PC-9 (cell line): ENCODE measurements at places on chromosomes 1 and 21.

DNA sequence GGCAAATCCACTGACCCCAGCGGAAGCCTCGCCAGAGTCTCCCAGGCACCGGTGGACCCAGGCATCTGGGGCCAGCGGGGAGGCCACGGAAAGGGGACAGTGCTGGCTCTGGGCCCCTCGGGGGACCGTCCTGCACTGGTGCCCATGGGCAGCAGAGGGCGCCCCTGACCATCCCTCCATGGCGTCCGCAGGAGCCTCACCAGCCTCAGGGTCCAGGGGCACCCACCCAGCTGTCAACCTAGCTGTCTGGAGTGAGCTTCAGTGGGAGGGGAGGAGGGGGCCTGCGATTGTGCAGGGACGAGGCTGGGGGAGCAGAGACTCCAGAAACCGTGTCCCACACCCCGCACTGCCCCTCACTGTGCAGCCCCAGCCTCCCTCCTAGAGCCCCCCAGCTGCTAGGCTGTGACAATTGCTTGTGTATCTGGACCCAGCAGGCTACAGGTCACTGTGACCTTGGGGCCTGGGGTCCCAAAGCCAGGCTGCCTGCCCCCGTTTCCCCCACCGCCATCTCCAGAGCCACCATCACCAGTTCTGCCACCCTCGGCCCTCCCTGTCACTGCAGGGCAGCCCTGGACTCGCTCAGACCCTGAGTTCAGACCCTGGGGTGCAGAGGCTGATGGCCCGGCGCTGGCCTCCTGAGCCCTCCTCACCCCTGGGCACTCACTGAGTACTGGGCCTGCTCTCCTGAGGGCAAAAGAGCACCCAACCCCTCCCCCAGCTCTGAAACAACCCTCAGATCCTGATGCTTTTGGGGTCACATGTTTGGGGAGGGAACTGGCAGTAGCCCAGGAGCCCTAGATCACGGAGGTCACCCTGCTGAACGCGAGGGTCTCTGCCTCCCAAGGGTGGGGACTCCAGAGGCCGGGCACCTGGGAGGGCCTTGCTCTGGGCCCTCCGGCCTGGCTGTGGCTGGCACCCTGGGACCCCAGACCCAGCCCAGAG, 10.6 kb upstream of the COL6A1 start:
- DNase-seq = peak; percentile 50

- DNase-seq = no peak
These were observed 12.1 kb upstream of the CNTN2 start for GRCh38 chr1:205030896-205031295.

GRCh38 chr1:32336963-32337675, 1.1 kb upstream of the MARCKSL1 start:
- DNase-seq = peak; percentile 48

DNA sequence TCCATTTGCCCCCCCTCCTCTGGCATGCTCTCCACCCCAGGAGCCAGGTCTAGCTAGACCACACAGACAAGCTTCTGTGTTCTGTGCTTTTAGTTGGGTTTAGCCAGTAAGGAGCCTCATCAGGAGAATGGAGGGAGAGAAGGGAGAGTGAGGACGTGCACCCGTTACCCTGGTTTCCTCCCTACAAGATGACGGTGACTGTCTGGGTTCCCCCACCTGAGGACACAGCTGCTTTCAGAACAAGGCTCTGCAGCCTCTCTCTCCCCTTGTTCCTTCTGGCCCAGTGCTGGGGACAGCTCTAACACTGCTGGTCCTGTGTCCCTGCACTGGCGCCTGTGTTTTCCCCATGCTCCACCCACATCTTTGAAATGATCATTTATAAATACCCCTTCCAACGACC, 184.4 kb upstream of the GALNT2 start:
- no peak for DNase-seq

DNA sequence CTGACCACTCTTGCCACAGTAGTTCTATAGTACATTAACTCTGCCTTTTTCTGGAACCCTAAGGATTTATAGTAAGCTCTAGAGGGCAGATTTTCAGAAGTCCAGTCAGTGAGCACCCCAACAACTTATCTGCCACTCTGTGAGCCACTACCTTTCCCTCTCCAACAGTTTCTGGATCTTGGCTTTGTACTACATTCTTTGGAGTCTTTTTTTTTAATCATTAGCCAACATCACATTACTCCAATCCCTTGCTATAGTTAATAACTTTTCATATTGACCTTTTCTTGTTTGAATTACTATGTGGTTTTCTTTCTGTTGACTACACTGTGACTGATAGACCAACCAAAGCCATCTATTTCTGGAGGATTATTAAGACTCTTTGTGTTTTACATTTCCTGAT, 1596.7 kb upstream of the PRMT6 start:
- DNase-seq = no peak

- DNase-seq = no peak
These were observed 47.5 kb downstream of the EVA1C start for GRCh38 chr21:32459972-32460371.

GRCh38 chr1:79652426-79652825, 645.9 kb upstream of the ADGRL4 start:
- no peak for DNase-seq

- DNase-seq = no peak
These were observed 42.9 kb upstream of the ID3 start for GRCh38 chr1:23601968-23602876.

DNA sequence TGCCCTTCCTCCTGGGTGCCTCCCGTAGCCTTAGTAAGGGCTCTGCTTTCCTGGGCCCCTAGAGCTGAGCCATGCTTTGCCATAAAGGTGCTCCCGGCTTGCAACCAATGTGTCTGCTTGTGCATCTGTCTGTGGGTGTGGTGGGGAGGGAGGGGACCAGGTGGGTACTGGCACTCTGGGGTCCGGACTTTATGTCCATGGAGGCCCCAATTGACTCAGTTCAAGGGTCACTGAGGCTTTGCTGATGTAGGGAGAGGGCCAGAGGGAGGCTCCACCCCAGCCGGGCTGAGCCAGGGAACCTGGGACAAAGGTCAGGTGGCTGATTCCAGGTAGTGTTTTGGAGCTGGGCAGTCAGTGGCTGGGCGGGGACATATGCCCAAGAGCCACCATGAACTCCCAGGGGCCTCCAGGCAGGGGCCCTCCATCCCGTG, 15.0 kb downstream of the TNFRSF25 start:
- no peak for DNase-seq

DNA sequence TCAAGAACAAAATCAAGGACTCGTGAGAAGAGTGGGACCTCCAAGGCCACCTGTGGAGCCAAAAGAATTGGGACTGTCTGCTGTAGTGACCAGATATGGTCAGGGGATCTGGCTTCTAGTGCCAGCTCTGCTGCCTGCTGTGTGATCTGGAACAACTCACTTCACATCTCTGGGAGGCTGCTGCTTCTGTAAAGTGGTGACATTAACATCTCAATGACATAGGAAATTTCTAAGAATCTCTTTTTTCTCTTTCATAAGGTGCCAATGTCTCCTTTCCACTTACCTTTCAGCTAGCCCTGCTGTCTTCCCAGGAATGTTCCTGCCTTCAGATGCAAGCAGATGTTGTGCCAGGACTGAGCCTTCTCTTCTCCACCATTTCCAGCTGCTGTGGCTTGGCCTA, 5.0 kb upstream of the SRSF4 start:
- no peak for DNase-seq

DNA sequence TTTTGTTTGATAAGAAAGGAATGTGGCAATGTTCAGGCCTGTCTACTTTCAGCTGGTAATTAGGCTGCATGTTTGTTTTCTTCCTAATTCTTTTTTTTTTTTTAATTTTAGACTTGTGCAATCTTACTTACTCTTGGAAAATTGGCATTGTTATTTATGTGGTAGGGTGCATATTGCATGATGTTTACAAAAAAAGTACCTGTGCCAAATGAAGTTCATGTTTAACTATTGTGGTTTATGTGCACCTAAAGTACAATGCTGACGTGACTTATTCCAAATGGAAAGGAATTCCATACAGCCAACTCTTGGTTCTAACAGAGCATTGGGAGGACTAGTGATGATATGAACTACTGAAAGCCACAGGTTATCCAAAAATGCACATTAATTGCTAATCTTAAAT, 51.0 kb downstream of the KCNK2 start:
- DNase-seq = no peak

DNA sequence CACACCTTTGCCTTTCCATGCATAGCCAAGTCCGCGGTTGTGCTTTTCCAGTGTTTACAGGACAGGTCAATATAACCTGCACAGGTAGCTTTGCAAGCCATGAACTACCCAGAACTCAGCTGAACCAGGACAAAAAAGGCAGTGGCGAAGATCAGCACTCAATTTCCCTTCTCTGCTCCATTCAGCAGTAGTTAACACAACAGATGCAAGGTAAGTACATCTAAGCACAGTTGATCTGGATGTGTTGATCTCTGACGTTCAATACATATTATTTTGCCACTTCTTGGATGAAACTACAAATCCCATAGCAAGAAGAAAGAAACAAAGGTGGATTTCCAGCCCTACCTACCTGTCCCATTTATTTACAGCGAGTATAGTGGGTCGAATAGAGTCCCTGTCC, 146.6 kb upstream of the KRTAP19-8 start:
- no peak for DNase-seq

DNA sequence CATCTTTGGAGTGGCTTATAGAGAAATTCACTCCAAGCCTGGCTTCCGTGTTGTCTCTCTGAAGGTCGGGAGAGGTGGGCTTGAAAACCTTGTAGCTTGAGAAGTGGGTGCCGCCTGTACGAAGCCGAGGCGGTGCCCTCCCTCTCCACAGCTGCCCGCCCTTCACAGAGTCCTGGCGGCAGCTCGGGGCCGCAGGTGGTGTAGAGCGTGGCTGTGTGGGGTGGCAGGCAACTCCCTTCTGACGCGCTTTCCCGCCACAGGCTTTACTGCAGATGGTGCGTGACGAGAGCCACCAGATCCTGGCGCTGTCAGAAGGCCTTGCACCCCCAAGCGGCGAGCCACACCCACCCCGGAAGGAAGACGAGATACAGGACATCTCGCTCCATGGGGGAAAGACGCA, 33.1 kb upstream of the DIP2A start:
- no peak for DNase-seq

DNA sequence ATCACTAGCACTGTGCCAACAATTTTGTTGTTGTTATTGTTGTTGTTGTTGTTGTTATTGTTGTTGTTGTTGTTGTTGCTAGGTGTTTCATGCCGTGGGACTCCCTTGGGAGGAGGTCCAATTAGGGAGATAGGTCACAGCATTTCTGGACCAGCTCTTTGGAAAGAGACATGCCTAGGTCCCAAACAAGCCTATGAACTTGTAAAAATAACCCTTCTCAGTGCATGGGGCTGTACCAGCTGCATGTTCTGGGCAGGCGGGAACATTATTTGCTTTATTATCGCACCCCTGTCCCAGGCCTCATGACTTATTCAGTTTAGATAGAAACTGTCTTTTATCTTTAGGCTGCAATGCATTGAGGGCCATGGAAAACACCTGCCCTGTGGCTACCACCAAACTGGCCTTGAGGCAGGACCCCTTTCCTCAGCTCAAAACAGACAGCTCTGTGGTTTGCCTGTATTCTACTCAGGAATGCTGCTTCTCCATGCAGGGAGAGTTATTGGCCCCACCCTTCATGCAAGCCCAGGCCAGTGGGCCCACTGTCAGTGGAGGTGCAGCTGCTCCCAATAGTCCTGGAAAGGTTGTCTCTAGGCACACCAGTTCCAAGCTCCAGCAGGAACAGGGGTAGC, 386.5 kb upstream of the BRINP3 start:
- DNase-seq = no peak

DNA sequence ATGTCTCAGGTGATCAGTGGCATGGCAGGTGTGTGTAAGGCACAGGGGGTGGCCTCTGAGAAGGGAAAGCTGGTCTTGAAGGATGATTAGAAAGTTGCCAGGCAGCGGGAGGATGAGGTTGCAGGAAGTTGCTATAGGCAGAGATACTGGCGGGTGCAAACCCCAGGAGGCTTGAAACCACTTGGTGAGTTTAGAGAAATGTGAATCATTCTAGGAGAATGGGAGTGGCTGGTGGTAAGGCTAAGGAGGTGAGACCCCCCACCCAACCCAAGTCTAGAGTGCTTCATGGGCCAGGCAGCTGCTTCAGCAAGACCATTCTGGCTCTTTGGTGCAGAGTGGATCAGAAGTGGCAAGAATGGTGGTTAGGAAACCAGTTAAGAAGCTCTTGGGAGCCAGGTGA, 9.0 kb downstream of the SH2D2A start:
- no peak for DNase-seq

DNA sequence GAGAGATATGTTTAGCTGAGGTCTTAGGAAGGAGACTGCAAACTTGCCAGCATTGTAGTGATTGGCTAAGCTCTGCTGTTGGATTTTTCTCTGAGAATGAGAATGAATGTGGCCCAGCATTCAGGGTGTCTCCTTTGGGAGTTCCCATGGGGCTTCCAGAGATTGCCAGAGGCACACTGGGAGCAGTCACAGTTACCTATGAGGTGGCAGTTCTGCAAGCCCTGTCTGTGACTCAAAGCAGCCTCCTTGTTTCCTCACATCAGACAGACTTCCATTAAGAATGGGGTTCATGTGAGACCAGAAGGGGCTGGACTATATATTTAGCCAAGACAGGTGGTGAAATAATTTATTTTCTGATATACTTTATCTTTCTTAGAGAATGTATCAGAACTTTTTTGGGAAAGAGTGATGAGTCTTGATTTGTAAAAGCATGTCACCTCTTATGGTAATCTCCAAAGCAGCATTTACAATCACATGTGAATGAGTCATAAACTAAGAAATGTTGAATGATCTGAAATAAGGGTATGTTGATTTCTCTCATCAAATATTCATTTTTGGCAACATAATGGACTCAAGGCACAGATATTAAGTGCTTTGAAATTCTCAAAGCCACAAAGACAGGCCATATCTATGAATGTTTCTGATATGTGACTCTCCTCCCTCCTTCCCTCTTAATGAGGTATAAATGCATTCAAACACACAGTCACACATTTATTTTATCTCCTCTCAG, 9.5 kb upstream of the SLC19A2 start:
- DNase-seq = peak; percentile 16

- no peak for DNase-seq
These were observed 95.8 kb upstream of the HMGB4 start for GRCh38 chr1:33768106-33768505.

GRCh38 chr1:40706626-40707025, 15.1 kb downstream of the NFYC start:
- no peak for DNase-seq
